ENCODE measurements at places on chromosomes 7 and 10.

DNA sequence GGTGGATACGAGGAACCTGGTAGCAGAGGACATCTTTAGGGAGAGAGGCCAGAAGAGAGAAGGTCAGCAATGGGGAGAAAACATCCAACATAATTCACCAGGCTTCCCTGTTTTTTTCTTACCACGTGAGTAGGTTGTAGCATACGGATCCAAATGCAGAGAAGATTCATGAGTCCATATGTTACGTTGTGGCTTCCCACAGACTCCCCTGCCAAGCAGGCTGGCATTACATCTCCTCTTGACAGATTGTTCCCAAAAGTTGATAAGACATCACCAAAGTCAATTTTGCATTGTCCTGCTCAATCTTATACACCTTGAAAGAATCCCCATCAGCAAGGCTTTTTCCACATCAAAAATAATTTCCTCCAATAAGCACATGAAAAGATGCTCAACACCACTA, 39.7 kb downstream of the DRGX start:
- no peak for DNase-seq

- DNase-seq: no peak
These were observed 49.3 kb upstream of the AGBL3 start for GRCh38 chr7:134936893-134937510.

- no peak for DNase-seq
These were observed 12.1 kb downstream of the OPN1SW start for GRCh38 chr7:128763541-128763940.

DNA sequence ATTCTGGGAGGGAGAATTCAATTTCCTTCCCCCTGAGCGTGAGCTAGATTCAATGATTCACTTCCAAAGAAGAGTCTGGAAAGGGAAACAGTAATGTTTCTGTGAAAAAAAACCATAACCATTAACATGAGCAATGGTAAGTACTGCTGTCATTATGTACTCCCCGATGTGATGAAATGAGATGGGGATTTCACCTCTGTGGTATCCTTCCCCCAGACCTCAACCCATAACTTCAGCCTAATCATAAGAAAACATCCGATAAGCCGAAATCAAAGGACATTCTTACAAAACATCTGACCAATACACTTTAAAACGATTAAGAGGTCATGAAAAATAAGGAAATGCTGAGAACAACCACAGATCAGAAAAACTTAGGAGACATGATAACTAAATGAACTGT, 27.2 kb downstream of the EZH2 start:
- no peak for DNase-seq

DNA sequence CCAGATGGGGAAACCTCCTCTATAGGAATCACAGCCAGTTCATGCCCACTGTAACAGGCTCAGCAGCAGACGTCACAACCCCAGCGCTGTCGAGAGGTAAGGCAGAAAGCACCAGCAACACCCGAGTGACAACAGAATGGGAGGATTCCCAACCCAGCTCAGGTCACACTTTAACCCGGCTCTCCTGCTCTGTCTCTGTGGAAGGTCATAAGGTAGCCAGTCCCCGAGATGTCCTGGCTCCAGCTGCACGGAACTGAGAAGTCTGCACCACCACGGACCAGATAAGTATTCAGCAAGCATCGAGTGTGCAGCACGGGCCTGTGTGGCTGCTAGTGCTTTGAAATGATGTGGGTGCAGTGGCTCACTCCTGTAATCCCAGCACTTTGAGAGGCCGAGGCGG, 236.7 kb upstream of the TCERG1L start:
- DNase-seq: no peak

- no peak for DNase-seq
These were observed 201.2 kb upstream of the FRMD4A start for GRCh38 chr10:14531974-14532373.

- DNase-seq: no peak
These were observed 116.4 kb downstream of the TCERG1L start for GRCh38 chr10:131195116-131195515.

DNA sequence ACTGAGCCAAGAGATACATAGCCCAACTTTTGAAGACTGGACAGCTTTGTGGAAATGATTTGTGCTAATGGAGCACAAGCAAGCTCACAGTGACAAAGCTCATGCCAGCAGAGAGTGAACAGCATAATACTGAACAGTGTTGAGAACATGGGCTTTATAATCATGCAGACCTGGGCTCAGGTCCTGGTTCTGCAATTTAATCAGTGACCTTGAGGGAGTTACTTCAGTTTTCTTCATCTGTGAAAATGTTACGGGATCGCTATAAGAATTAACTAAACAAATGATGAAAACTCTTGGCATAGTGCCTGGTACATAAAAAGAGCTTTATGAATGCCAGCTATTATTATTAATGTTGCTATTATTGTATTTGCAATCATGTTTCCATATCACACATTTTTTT, 690.5 kb upstream of the LRRN3 start:
- no peak for DNase-seq

DNA sequence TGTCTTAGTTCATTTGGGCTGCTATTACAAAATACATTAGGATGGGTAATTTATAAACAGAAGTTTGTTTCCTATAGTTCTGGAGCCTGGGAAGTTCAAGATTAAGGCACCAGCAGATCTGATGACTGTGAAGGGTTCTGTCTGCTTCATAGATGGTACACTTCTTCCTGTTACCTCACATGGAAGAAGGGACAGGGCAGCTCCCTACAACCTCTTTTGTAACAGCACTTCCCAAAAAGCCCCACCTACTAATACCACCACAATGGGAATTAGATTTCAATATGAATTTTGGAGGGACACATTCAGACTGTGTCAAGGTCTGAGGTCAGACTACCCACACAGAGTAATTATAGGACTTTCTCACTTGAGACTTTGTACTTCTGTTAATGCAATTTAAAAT, 260.3 kb downstream of the ARHGAP12 start:
- no peak for DNase-seq

DNA sequence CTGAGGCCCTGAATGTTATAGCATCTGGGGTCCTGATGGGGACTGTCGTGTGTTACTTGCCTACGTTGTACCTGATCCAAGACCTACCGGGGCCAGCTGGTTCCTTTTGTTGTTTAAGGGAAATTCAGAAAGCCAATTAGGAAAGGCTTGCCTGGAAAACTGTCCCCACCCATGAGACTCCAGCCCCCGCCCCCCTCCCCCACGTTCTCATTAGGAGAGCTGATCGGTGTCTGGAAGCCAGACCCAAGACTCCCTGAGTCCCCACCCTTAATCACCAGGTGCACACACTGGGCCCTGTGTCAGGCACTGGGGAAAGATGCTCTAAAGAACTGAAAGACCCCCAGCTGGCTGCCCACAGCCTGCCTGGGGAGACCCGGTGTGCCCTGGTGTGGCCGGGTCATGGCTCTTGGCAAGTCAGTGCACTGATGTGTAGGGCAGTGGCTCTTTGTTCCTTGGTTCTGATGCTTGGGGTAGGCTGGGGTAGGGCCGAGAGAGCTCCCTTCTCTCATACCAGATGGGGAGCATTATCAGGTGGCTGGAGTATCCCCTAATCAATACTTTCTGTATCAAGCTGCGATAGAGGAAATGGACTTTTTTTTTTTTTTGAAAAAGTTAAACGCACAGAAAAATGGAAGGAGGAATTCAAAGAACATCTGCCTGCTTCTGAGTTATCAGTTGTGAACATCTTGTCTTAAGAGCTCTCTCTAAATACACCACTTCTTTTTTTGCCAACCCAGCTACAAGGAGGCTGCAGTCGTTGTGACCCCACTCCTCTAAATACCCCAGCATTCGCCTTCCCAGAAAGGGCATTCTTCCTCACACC, 16.9 kb downstream of the TSPAN15 start:
- no peak for DNase-seq

GRCh38 chr10:120514035-120514620, 57.1 kb downstream of the PLPP4 start:
- DNase-seq: no peak

DNA sequence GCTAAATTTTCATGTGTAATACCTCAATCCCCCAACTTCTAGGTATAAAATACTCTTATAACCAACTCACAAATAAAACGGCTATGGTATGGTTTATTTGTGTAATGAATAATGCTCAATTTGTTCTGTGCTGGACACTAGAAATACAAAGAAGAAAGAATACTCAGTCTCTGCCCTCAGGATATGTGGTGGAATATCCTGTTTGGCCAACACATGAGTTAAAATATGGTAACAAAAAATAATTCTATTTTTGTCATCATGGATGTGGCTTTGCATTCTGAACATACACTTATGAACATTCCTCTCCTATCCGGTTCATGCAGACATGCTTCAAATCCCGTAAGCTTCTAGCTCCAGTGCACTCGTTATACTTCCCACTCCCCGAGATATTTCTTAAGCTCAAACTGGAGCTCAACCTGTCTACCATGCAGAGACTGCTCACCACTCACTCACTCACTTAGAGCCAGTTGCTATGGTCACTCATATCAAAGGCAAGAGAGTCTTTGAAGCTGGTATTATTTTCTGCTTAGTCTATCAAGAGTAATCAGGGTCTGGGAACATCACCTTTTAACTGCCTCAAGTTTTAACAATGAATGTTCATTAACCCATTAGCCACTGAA, 53.8 kb upstream of the SLC16A12 start:
- no peak for DNase-seq

- DNase-seq: no peak
These were observed 678 bp downstream of the SH2B2 start for GRCh38 chr7:102287111-102287980.

- no peak for DNase-seq
These were observed 43.3 kb downstream of the POLR1F start for GRCh38 chr7:19665399-19666008.

DNA sequence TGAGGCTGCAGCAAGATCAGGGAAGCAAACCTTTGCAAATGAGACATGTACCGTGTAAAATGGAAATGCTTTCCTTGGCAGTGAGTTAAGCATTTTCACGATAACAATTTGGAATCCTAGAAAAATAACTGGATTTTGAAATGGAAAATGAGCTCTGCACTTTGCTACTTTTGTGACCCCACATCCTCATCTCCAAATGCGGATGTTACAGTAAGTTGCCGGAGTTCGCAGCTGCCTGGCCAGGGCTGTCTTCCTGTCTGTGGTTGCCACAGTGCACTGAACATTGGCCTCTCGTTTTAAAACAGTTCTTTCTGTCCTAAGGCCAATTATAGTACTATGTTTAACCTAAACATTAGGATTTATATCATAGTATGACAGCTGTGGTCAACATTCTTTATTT, 136.2 kb upstream of the FZD8 start:
- no peak for DNase-seq

DNA sequence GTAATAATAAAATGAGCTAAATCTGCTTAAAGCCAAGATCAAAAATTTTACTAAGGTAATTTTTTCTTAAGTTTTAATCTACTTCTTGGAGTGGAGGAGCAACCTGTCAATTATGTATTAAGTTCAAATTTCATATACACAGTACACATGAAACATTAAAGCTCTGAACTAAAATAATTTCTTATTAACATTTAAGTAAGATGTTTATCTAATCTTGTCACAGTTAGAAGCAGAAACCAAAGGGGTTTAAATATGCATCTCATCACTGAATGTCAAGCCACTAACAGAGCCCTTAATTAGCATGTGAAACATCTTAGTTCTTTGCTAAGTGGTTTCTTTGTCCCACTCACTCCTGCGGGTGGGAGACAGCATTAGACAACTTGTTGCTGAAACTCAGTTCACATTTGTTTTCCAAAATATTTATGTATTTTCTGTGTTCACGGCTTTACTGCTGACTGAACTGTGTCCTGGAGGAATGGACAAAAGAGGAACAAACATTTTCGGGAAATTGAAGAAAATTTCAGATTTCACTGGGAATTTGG, 130.9 kb upstream of the MBL2 start:
- no peak for DNase-seq

DNA sequence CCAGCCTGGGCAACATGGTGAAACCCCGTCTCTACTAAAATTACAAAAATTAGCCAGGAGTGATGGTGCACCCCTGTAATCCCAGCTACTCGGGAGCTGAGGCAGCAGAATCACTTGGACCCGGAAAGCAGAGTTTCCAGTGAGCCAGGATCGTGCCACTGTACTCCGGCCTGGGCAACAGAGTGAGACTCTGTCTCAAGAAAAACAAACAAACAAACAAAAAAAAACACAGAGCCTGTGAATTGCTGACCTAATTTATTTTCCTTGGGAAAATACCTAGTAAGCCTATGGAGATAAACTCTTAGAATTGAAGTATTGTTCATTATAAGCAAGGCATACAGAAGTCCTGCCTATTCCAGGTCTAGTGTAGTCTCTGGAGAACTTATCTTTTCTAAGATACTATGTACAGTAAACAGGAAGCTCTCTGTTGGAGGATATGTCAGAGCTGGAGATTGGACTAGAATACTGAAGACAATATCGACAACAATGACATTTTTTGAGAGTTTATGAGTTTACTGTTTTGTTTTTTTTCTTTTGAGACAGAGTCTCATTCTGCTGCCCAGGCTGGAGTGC, 14.9 kb downstream of the GTF2I start:
- no peak for DNase-seq

DNA sequence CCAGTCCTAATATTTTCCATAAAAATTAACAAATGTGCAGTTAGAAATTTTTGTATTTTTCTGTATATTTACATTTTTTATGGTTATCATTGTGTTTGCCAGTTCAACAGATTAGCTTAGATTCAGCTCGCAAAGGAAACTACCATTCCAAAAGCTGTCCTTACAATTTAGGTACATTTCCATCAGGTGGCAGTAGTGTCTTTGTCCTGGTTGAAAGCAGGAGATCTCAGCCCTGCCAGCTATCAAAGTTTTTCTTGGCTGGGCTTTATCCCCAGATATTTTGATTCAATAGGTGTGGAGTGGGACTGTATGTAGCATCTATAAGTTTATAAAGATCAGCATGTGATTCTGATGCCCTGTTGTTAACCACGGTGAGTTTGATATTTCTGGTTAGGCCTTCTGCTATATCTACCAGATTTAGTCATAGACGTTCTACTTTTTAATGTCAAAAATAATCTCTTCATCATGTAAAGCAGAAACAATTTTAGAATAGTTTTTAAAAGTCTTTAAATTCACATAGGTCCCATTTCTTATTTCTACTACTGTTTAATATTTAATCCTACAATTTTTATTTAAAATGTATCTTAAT, 15.5 kb upstream of the ICA1 start:
- DNase-seq: no peak

DNA sequence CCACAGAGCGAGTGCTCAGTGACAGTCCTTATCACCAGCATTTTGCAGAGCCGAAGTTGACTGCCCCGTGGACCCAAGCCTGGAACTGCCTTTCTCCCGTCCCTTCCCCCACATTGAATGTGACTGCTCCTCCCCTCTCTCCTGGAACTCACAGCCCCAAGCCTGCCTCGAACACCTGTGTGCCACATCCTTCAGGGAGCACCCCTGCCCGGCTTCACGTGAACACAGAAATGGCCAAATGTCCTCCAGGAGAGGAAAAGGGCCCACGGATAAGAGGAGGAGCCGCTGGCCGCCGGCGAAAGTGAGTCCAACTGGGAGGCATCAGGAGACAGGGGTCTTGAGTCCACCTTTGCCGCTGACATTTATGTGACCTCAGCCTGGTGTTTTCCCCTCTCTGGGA, 16.2 kb downstream of the STX1A start:
- DNase-seq: no peak

Measured in anterior cingulate cortex (tissue), 58 donors.